ENCODE measurements at places on chromosomes 11 and 22. TPM values are rescaled to one million over a fixed set of nuclear protein-coding genes. Genes with fewer than 3 reads are reported as not detected.
A peak's percentile ranks its signal among the peaks of the same experiment; 100 is the strongest.

MACROD1 gene
- total RNA-seq: 10.6 TPM

KRTAP5-2 gene
- total RNA-seq: not detected

OR8D1 gene
- not detected for total RNA-seq

SMIM35 gene
- 0.06 TPM for total RNA-seq

LDHAL6A gene
- total RNA-seq: 0.06 TPM

GRCh38 chr11:116732271-116733042 is 40.3 kb downstream of the BUD13 start:
- H3K27me3 ChIP-seq: no peaks in the 10 kb centered on the region
- peaks cover 38% of the 10 kb centered on the region for H3K4me1 ChIP-seq
- H3K4me3 ChIP-seq: no peak overlapping the region
- peak overlapping the region; percentile 65 for H3K27ac ChIP-seq
- DNase-seq: peak; percentile 42

DNA sequence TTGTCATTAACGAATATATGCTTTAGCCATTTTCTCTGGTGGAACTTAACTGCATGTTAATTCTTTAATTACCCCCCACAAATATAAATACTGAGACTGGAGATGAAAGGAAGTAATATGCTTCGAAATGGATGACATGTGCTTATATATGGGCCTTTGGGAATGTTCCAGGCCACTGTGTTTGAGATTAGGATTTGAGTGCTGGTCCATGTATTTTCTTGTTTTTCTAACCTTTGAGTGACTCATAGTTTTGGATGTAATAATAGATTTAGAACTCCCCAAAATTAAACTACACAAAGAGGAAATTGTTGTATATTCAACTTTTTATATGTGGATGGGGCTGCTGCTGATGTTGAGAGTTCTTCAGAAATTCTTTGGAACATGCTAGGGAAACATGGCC is 54.2 kb downstream of the EXT2 start:
- H3K27me3 ChIP-seq: no peaks in the 10 kb centered on the region
- H3K4me3 ChIP-seq: no peak overlapping the region
- H3K27ac ChIP-seq: no peak overlapping the region
- DNase-seq: no peak
- peaks cover 12% of the 10 kb centered on the region for H3K36me3 ChIP-seq

- H3K4me3 ChIP-seq: no peak overlapping the region
- DNase-seq: no peak
- H3K36me3 ChIP-seq: no peaks in the 10 kb centered on the region
These were observed 27.3 kb downstream of the ALX4 start for GRCh38 chr11:44282620-44283019.

DNA sequence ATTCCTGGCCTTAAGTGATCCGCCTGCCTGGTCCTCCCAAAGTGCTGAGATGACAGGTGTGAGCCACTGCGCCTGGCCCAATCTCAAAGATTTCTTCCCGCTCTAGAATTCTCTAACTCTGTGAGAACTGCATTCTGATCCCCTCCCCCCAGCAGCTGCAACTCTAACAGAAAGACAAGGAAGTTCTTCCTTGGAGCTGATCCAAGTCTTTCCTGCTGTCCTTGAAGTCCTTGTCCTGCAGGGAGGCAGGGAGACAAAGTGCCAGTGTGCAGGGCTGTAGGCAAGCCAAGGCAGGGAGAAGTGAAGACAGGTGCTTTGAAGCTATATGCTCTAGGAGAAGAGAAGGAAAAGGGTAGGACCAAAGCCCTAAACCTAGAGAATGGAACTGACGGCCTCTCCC is 9.5 kb upstream of the GGA1 start:
- DNase-seq: no peak
- H3K27me3 ChIP-seq: peaks cover 5% of the 10 kb centered on the region
- peaks cover 23% of the 10 kb centered on the region for H3K4me1 ChIP-seq

DNA sequence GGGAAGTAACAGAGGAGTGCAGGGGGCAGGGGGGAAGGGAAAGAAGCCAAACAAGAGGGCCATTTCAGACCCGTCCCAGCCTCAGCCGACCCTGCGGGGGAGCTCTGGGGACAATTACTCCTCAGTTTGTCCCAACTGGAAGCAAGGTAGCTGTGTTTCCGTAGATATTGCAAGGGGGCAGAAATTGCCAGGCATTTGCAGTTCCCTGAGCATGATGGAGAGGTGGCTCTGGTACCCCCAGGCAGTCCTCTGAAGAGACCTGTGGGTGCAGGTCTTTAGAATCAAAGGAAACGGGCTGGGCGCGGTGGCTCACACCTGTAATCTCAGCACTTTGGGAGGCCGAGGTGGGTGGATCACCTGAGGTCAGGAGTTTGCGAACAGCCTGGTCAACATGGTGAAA is 13.8 kb upstream of the JAM3 start:
- H3K4me1 ChIP-seq: peaks cover 10% of the 10 kb centered on the region
- H3K27ac ChIP-seq: no peak overlapping the region
- no peak for DNase-seq
- no peak overlapping the region for H3K4me3 ChIP-seq
- no peaks in the 10 kb centered on the region for H3K36me3 ChIP-seq

GRCh38 chr22:29940526-29940925 is 57.6 kb downstream of the MTMR3 start:
- no peak overlapping the region for H3K4me3 ChIP-seq
- H3K27ac ChIP-seq: no peak overlapping the region
- peaks cover 4% of the 10 kb centered on the region for H3K4me1 ChIP-seq
- H3K27me3 ChIP-seq: no peaks in the 10 kb centered on the region
- H3K36me3 ChIP-seq: no peaks in the 10 kb centered on the region
- no peak for DNase-seq

- H3K4me1 ChIP-seq: peaks cover 18% of the 10 kb centered on the region
- no peak for DNase-seq
- H3K27me3 ChIP-seq: peaks cover 2% of the 10 kb centered on the region
- H3K27ac ChIP-seq: no peak overlapping the region
These were observed 38.1 kb upstream of the WNT11 start for GRCh38 chr11:76244316-76244851.

DNA sequence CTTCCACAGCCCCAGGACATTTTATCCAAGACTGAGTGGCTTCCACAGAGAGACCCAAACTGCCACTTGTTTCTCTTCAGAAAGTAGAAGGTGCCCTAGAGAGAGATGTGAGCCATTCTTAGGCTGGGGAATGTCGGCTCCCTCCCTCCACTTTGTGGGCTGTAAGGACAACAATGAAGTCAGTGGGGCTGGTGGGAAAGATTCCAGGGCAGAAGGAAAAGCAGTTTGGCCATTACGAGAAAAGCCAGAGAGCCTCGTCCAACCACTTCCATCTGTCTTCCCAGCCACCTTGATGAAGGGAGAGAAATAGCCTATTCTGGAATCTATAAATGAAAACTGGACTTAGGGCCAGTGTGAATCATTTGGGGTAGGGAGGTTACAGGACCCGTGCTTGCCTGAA is 382.5 kb downstream of the NXPE2 start:
- H3K4me3 ChIP-seq: no peak overlapping the region
- H3K27ac ChIP-seq: no peak overlapping the region
- H3K27me3 ChIP-seq: no peaks in the 10 kb centered on the region
- H3K36me3 ChIP-seq: no peaks in the 10 kb centered on the region
- DNase-seq: no peak

DNA sequence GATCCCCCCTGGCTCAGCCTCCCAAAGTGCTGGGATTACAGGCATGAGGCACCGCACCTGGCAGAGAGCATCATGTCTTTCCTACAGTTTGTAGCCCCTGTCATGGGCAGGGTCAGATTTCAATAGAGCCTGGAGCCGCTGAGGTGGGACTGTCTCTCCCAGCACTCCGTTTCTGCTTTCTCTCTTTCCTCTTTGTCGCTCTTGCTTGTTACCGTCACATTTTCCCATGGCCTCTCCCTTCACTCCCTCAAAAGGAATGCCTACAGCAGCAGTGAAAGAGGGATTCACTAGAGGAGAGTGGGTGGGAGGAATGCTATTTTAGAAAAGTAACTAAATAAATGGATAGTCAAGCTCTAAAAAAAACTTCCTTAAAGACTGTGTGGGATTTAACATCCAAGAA is 136.7 kb upstream of the TTC12 start:
- H3K27me3 ChIP-seq: no peaks in the 10 kb centered on the region
- peaks cover 26% of the 10 kb centered on the region for H3K4me1 ChIP-seq
- H3K36me3 ChIP-seq: peaks cover 3% of the 10 kb centered on the region
- H3K27ac ChIP-seq: no peak overlapping the region

- DNase-seq: no peak
- H3K4me1 ChIP-seq: peaks cover 48% of the 10 kb centered on the region
- H3K4me3 ChIP-seq: no peak overlapping the region
- H3K27me3 ChIP-seq: no peaks in the 10 kb centered on the region
- H3K27ac ChIP-seq: no peak overlapping the region
- peaks cover 3% of the 10 kb centered on the region for H3K36me3 ChIP-seq
These were observed 48.7 kb downstream of the TSPAN18 start for GRCh38 chr11:44775366-44775984.

GRCh38 chr22:40334899-40335298 is 11.4 kb upstream of the ADSL start:
- peaks cover 5% of the 10 kb centered on the region for H3K36me3 ChIP-seq
- H3K27me3 ChIP-seq: no peaks in the 10 kb centered on the region
- no peak overlapping the region for H3K27ac ChIP-seq
- H3K4me3 ChIP-seq: no peak overlapping the region
- no peak for DNase-seq

DNA sequence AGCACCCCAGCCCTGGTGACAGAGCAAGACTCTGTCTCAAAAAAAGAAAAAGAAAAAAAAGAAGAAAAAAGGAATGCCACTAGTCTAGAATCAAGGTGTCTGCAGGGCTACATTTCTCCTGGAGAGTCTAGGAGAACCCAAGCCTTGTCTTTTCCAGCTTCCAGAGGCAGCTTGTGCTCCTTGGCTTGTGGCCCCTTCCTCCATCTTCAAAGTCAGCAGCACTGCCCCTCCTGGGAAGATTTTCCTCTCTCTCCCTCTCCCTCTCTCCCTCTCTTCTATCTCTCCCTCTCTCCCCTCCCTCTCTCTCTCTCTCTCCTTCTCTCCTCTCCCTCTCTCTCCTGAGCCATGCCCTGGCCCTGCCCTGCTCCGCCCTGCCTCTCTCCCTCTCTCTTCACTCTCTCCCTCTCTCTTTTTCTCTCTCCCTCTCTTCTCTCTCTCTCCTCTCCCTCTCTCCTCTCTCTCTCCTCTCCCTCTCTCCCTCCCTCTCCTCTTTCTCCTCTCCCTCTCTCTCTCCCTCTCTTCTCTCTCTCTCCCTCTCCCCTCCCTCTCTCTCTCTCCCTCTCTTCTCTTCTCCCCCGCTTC is 97.7 kb upstream of the FGF3 start:
- peaks cover 21% of the 10 kb centered on the region for H3K27me3 ChIP-seq
- no peak overlapping the region for H3K4me3 ChIP-seq
- no peaks in the 10 kb centered on the region for H3K36me3 ChIP-seq
- no peak for DNase-seq
- no peak overlapping the region for H3K27ac ChIP-seq

DNA sequence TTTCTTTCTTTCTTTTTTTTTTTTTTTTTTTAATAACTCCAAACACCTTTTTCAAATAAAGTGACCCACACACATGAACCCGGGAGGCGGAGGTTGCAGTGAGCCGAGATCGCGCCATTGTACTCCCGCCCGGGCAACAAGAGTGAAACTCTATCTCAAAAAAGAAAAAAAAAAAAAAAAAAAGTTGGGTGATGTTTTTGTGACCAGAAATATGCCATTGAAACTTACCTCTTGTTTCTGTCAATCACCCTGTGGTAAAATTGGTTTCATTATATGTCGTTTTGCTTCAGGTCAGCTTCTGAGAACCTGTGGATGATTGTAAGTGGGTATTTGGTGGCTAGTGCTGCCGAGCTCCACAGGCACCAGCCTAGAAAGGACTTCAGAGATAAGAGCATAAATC is 238.8 kb downstream of the TBC1D22A start:
- H3K4me3 ChIP-seq: no peak overlapping the region
- no peak overlapping the region for H3K27ac ChIP-seq
- DNase-seq: no peak

All from spinal cord (tissue), 10 donors.